Inflammatory macrophage (primary cell): ENCODE measurements at places on chromosomes 4 and X.

- DNase-seq = no peak
Observed at GRCh38 chr4:118281611-118282442, 71.0 kb downstream of the PRSS12 start.

- DNase-seq = no peak
Observed at GRCh38 chr4:16157609-16158503, 68.4 kb downstream of the TAPT1 start.

DNA sequence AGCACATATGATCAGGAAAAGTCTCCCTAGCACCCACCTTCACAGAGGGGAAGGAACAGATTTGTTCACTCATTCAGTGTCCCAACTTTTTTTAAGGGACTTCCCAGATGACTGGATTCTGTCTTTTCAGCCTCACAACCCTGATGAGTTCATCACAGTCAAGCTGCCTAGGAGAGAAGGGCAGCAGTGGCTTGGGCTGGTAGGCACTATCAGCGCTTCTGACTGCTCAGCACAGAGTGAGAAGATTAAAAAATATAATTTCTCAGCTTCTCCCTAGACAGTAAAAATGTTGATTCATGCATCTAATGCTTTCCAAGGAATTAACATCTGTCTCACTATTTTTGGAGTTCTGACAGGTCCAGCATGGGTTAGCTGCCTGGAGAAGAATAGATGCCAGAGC, 328.2 kb downstream of the DTHD1 start:
- no peak for DNase-seq

- no peak for DNase-seq
Observed at GRCh38 chr4:185227713-185228278, 18.4 kb downstream of the SNX25 start.
